Glutamatergic neuron (in vitro differentiated cells): ENCODE measurements at places on chromosomes 2 and 18.

DNA sequence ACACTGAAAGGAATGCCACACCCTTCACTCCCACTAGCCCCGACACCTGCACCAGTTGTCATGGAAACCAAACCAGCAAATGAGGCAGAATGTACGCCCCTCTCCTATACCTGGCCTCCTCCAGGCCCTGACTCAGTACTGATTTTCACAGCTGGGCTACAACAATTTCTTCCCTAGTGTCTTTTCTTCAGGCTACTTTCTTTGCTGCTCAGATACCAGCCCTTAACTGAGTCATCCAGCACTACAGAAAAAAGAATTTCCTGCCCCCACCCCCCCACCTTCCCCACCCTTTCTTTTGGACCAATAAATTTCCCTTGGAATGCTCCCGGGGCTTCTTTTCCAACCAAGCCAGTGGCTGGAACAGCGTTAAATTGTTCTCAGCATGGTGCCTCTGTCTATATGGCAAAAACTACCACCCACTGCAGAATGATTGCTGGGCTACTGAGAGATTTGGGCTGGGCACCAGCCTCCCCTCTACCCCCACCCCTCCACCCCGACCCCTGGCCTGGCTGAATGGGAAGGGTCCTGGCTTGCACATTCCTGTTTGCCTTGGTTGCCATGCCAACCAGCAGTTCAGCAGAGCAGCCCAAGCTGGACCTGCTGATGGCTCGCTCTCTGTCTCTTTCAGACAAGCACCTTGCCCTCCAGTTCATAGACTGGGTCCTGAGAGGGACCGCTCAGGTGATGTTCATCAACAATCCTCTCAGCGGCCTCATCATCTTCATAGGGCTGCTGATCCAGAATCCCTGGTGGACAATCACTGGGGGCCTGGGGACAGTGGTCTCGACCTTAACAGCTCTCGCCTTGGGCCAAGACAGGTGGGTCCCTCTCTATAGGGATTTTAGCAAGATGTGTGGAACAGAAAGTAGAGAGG lies 11.3 kb downstream of the SLC14A2 start:
- no peak for DNase-seq

- no peak for DNase-seq
These were observed 21.8 kb downstream of the WDR7 start for GRCh38 chr18:56672981-56673380.

DNA sequence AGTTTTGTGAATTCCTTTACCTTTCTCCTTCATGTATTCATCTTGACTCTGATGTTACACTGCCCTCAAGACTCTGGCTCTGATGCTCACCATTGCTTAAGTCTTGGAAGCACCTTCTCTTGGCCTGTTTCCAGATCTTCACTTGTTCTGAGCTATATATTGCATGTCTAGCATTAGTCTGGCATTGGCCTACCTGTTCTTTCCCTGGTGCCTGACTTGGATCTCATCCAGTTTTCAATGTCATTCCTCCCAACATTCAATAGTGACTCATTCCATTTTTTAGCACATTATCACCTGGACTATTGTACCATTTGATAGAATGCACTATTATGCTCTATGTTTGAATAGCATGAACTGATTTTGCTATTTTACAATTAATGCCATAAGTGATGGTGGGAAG lies 127.3 kb upstream of the NYAP2 start:
- DNase-seq: no peak

- DNase-seq: no peak
These were observed 16.6 kb downstream of the MAP4K4 start for GRCh38 chr2:101714118-101714517.

DNA sequence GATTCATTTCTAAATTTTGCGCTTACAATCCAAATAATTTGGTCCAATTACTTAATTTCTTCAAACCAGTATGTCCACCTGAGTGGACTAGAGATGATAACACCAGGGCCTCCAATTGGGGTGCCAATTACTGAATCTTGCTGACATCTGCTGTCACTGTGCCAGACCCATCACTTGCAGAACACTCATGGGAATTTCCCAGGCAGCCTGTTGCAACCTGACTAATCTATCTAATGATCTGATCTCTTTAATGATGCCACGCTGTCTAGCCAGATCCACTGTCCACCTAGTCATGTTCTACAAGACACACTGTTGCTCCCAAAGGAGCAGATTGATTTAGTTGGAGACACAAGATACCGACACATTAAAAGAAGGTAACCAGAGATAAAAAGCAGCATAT lies 11.8 kb upstream of the LRP1B start:
- no peak for DNase-seq

DNA sequence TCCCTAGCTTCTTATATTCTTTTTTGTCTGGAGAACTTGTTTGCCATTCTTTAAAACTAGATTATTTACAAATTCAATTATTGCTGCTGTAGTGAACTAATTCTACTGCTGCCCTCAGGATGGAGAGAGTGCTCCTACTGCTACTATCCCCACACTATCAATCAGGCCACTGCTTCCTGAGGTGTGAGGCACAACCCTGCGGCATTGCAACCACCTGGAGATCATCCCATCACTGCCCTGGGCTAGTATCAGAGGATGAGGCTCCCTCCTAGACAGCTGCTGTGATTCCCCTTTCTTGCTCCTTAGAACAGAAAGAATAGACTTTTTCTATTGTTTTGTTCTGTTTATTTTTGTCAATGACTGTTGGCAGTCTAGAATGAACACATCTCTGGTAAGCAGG lies 146.6 kb downstream of the CDH19 start:
- no peak for DNase-seq

- peak; percentile 51 for DNase-seq
These were observed 761.8 kb upstream of the ACVR2A start for GRCh38 chr2:147082850-147083522.

DNA sequence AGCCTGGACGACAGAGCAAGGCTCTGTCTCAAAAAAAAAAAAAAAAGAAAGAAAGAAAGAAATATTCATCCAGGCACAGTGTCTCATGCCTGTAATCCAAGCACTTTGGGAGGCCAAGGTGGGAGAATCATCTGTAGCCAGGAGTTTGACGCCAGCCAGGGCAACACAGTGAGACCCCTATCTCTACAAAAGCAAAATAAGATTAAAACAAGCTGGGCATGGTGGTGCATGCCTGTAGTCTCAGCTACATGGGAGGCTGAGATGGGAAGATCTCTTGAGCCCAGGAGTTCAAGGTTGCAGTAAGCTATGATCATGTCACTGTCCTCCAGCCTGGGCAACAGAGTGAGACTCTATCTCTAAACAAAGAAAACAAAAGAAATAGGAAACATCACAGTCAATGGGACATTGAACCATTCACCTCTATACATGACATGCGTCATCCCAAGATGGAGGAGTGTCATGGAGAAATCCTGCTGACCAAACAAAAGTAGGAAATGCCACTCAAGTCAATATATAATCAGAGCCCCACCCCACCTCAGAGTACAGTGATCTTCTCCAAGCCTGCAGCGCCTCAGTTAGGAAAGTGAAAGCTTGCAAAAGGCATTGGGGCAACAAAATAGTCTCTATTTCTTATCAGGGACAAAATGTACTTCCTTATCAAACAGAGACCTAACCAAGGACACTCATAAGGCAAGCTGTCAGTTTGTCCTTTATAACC lies 9.8 kb downstream of the FEV start:
- DNase-seq: no peak

DNA sequence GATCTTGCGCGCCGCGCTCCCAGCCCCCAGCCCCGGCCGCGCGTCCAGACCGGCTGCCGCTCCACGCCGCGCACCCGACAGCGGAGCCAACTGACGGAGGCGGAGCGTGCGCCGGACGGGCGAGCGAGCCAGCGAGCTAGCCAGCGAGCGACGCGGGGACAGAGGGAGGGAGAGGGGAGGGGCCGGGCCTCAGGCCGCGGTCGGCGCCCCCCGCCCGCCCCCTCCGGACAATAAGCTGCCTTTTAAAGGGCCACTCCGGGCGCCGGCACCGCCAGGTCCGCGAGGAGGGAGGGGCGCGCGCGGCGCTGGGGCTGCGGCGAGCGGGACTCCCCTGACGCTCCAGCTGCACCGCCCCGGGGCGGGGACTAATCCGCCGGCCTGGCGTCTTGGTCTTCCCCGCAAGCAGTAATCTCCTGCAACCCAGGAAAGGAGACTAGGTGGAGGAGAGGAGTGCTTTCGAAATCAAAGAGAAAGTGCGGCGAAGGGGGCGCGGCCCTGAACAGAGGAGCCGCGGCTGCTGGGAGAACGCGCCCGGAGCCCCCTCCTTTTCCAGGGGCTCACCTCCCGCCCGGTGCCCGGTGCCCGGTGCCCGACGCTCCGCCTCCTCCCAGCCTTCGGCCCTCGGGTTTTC lies at the start of gene BIN1:
Gene BIN1, minus strand, starts transcription at position 164 of the 631 bp plus-strand sequence. CDS start 211 bp downstream, outside the sequence.
- DNase-seq: peak; percentile 92

- DNase-seq: no peak
These were observed 88.6 kb upstream of the BCL11A start for GRCh38 chr2:60641811-60642788.

DNA sequence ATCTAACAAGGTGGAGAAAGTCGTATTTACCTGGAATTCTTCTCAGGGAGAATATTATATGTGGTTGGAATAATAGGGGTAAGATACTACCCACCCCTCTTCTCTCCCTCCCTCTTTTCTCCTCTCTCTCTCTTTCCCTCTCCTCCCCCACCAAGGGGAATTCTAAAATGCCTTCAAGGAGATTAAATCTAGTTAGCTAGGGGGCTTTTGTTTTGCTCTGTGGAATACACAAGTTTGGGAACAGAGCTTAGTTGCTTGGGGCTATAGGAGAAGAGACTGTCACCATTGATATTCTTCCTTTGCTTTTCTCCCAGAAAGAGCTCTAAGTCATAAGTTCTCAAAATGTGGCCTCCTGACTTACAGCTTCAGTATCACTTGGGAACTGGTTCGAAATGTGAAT lies 34.5 kb downstream of the TAF1B start:
- DNase-seq: no peak

DNA sequence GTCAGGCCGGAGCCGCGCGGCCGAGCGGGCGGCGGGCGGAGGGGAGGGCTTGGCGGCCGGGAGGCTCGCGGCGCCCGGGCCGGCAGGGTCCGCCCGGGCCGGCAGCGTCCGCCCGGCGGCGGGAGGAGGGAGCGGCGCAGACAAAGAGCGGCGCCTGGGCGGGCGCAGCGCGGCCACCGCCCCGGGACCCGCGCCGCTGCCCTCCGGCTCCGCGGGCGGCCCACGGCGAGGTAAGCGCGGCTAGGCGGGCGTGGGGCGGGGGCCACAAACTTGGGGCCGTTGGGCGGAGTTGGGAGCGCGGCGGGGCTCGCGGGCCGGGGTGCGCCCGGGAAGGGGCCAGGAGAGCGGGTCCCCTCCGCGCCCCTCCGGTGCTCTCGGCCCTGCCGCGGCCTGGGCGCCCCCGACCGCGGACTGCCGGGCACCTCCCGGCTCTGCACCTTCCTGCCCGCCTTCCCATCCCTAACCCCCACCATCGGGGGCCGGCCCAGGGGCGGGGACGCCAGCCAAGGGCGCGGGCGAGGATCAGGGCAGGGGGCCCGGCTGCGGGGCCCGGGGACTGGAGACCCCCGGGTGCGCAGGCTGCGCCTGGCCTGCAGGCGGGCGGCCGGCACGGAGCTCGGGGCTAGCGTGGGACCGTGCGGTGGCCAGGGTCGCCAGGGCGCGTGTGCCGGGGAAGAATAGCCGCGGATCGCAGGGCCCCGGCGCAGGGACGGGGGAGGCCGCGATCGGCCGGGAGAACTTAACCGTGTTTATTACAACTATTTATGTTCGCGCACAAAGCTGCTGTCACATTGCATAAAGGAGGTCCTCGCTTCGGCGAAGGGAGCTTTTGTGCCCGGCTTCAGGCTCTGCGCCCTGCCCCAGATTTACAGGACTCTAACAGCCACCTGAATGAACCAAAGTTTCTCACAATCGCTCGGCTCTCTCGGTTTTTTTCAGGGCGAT lies at the start of gene NCK2:
Gene NCK2, plus strand, starts transcription at position 4 of the 945 bp plus-strand sequence. CDS start 110,152 bp downstream, outside the sequence.
- peak; percentile 67 for DNase-seq

DNA sequence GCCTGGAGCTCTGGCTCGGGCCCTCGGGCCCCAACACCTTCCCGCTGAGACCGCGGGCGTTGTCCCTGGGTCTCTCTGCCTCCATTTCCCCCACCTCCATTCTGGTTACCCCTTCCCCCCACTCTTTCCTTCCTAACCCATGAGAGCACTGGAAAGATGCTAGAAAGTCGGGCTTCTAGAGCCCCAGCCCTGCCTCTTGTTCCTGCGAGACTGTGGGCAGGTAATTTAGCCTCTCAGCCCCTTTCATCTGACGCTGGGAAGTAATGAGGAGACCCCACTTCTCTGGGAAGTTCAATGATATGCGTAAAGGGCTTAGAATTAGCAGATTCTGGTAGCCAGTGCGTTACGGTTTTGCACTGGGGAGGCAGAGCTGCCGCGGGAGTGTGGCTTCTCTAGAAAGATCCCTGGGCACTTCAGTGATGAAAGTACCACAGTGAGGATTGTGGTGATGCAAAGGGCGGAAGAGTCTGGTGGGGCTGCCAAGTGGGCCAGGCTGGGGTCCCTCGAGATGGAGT lies 16.2 kb upstream of the ECEL1 start:
- DNase-seq: no peak

GRCh38 chr18:56402872-56403516 lies 235.4 kb downstream of the TXNL1 start:
- DNase-seq: no peak

- no peak for DNase-seq
These were observed 375.5 kb downstream of the PTH2R start for GRCh38 chr2:208782097-208782496.

DNA sequence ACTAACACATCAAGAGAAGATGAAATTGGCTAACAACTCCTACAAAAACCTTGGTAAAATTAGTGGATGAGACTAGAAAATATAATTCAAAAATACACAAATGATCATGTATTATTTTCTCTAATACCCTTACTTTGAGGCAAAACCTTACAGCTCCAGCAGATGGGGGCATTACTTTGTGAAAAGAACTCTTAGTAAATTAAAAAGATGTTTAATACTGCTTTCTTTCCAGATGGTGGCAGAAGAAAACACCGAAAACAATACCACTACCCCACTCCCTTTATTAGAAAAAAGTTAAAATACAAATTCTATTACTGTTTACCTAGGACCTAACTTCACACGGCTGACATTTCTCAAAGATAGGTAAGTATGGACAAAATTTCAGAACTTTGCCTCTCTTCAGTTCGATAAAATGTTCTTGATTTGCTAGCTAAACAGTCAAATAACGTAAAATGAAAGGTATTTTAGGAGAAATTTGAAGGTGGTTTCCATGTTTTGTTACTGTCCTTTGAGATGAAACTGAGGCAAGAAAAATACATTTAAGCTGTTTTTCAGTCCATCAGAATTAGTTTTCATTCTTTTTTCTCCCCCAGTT lies 30.6 kb downstream of the ORC4 start:
- DNase-seq: no peak

GRCh38 chr18:49020621-49021021 lies 69.9 kb upstream of the SMAD7 start:
- no peak for DNase-seq
